ENCODE measurements at places on chromosomes 5 and 9. TPM values are rescaled to one million over a fixed set of nuclear protein-coding genes. Genes with fewer than 3 reads are reported as not detected.

The CCL27 gene
- total RNA-seq = not detected

The IFNA10 gene
- total RNA-seq = not detected

The IFNB1 gene
- not detected for total RNA-seq

The RORB gene
- total RNA-seq = 0.06 TPM

The ANKRD20A1 gene
- total RNA-seq = 2.2 TPM

The OTP gene
- total RNA-seq = not detected

The PHF24 gene
- 0.39 TPM for total RNA-seq

The NEUROG1 gene
- not detected for total RNA-seq

The SH3TC2 gene
- total RNA-seq = 0.64 TPM

DNA sequence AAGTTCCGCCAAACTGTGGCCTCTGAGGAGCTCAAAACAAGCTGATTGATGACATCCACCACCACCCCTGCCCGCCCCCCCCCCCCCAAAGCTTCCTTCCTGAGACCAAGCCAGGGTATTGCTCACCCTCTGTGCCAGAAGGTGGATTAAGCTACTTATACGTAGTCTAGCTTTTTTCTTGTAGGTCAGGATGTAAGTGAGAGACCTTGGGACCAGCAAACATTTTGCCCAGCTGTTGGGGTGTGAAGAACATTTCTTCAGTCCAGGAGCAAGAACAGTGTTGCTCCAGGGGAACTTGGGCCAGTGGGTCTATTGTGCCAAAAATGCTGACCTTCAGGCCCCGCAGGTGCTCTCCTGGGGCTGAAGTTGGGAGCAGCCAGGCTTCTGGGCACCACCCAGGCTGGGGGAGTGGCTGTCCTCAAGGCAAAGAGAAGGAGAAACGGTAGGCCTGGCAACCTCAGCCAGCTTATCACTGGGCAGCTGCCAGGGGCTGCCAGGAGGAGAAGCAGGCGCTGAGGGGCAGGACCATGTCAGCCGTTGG lies 18.0 kb downstream of the NEURL1B start:
- DNase-seq = no peak

DNA sequence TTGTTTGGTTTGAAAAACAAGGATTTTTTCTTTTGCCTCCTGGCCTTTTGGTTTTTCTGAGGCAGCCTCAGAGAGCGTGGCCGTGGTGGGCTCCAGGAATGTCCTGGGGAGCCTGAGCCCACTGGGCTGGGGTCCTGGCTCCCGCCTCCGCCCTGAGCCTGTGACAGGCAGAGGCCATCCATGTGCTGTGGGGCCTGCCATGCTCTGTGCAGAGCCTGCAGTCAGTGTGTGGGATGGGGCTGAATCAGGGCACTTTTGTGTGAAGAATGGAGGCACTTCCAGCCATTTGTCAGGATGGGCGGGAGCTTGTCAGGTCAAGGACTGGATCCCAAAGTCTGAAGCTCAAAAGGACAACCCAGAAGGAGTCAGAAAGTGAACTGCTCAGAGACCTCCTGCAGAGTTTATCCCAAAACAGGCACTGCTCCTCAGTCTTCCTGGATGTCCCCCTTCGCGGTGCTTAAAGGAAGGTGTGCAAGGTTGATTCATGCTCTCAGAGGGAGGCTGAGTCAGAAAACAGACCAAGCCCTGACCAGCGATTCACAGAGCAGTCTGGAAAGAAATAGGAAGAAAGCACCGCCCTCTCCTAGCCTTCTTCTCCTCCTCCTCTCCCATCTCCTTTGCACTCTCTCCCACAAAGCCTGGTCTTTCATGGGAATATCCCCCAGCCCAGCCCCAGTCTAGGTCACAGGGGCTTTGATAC lies 53.2 kb downstream of the MVB12B start:
- DNase-seq = no peak

DNA sequence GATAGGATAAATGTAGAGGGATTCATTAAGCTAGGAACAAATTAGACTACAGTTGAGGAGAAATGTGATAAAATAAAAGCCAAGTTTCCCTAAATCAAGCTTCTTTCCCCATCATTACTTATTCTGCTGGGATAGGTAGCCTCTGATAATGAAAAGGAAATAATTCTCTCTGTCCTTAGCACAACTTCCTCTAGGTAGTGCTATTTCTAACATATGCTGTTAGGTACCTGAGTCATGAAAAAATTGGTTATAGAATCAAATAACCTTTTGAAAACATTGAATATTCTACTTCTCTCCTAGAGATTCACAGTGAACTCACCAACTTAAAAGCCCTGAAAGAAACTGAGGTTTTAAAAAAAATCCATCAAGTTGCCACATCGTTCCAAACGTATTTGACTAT lies 1793.1 kb downstream of the EFNA5 start:
- no peak for DNase-seq

- no peak for DNase-seq
These were observed 63.1 kb downstream of the HSPA4 start for GRCh38 chr5:133114933-133115310.

DNA sequence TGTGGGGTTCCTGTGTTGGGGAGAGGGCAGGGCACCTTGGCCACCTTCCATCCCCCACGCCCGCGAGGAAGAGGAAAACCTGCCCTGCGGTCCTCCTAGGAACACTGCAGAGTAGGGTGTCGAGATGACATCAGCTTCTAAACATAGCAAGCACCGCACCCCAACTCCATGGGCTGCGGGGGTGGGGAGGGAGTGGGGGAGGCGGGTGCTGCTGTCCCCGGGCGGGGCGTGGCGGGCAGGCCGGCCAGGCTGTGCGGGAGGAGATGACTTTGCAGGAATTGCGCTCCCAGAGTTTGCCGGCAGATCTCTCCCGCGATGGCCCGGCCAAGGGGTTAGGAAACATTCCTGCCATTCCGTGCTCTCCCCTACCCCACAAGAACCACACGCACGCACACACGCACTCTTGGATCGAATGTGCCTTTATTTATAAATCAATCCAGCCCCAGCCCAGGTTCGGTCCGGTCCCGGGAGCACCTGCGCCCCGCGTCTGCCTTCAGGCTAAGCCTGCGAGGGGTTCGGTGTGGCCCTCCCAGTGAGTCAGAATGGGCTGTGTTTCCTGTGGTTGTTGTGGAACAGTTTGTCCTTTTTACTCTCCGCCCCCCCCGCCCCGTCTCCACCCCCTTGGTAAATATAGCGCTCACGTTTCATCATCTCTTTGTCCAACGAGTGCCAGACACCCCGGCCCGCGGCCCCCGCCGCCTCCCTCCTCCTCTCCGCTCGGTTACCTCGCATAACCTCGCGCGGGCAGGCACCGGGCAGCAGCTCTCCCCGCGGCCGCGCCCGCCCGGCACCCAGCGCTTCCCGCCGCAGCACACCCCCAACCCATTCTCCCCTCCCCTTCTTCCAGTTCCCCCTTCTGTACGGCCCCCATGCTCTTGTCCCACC lies 5.3 kb upstream of the KLF9 start:
- DNase-seq = peak; percentile 99

DNA sequence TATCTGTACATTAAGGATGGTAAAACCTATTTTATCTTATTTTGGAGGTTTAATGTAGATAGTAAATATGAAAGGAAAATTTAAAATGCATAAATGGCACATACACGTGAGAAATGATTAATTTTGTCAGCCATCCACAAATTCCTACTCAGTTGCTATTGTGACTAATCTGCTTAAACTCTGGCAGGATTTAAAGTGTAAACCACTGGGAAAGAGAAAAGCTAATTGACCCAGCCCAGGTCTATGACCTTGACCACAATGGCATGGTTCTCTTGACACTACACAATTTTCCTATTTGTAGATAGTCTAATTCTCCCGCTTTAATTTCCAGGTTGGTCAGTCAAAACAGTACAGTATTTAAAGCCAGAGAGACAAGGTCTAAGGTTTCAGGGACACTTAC lies 459.0 kb upstream of the KLF4 start:
- DNase-seq = no peak

DNA sequence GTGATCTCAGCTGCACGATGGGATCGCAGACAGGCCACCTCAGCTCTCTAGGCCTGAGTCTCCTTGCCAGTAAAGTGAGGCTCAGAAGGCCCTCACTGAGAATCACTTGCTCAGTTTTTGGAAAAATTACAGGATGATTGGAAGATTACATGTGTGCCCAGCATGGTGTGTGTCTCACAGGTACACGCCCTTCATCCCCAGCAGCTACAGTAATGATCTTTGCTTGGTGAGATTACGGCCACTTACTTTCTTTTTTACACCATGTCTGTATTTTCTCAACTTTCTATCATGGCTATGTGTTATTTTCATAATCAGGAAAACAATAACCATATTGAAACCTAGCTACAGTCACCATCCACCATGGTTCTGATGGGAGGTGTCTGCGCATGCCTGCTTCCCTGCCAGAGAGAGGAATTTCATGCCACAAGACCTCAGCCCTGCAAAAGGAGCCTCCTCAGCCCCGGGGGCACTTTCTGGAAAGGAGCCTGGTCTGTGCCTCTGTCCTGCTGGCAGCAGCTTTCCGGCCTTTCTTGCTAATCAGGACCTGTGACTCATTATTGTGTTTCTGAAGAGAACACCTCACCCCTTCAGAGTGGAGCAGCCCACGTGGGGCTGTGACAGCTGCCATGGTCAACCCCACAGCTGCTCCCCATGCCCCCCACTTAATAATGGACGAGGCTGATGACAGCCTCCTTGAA lies 64.2 kb upstream of the OLFM1 start:
- no peak for DNase-seq

GRCh38 chr5:173680660-173681242 lies 64.3 kb upstream of the BOD1 start:
- DNase-seq = no peak

DNA sequence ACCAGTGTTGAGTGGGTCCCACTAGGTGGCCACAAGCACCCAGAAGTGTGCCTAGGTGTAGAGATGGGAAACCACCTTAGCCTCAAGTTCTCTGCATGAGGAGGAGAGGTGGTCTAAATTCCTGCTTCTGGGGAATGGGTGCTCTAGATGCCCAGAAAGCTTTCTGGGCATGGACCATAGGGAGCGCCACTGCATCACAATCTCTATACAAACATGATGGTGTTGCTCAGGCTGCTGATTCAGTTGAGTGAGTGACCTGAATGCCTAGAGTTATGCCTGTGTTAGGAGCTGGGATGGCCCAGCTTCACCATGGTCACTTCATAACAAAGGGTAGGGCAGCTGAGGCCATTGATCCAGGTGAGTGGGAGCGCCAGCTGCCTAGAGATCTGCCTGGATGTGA lies 667.9 kb upstream of the ARRDC3 start:
- no peak for DNase-seq

- no peak for DNase-seq
These were observed 24.1 kb downstream of the ITK start for GRCh38 chr5:157204765-157205164.

DNA sequence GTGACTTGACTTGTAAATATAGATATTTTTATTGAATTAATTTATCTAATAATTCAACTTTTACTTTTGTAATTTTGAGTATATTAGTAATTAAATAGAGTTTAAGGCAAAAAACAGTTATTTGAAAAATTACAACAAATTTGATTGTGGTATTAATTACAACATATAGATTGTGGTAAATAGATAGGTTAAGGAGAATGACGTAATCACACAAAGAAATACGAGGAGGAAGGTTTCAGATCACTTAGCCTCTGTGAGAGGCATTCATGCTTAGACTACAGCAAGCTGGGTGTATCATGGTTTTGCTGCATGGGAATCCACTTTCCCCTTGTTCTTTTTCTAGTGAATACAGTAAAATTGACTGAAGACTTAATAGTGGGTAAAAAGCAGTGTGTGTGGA lies 878.4 kb upstream of the EDIL3 start:
- no peak for DNase-seq

- no peak for DNase-seq
These were observed 202.8 kb downstream of the CCDC171 start for GRCh38 chr9:15755660-15756059.

DNA sequence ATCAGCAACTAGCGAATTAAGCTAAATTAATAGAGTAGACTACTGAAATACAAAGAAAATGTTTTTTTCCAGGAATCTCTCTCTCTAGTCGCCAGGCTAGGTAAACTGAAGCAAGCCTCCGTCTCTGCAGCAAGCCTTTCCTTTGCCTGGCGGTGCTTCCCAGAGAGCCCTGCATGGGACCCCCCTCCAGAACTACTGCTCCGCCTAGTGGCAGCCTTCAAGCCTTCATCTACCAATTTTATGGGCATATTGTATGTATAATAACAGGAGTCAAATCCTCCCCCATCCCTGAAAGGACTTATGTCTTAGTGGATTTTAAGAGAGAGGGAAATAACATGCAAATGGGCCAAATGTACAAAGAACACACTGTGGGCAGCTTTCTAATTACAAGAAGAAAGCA lies 241.9 kb downstream of the SAXO1 start:
- DNase-seq = no peak

DNA sequence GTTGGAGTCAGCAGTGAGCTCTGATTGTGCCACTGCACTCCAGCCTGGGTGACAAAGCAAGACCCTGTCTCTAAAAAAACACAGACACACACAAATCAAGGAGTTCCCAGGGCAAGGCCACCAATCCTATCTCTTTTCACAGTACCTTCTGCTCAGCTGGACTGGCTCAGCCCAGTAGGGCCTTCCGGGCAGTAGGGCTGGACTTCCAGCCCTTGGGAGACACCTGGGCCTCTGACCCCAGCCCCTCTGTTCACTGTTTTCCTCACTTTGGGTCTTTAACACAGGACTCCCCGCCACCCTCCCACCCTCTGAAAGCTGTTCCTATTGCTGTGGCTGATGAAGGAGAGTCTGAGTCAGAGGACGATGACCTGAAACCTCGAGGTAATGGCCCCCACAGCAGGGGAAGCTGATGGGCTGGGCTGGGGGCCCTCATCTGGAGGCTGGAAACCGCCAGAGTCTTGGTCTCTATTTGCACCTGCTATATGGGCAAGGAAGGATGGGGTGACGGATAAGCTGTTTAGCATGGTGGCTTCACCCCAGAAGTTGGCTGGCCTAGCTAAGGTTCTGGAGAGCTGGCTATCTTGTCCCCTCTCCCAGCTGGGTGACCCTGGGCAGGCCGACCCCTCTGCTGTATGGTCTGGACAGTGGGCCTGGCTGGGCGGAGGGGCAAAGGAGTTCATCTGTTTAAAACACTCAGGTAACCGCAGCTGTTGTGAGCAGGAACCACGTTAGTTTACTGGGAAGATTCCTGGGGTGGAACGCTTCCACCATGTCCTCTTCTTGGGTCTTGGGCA lies 25.6 kb downstream of the USP20 start:
- no peak for DNase-seq

- no peak for DNase-seq
These were observed 79.0 kb downstream of the MED27 start for GRCh38 chr9:132000659-132001058.

GRCh38 chr9:127568971-127569885 lies 42.8 kb upstream of the STXBP1 start:
- no peak for DNase-seq

DNA sequence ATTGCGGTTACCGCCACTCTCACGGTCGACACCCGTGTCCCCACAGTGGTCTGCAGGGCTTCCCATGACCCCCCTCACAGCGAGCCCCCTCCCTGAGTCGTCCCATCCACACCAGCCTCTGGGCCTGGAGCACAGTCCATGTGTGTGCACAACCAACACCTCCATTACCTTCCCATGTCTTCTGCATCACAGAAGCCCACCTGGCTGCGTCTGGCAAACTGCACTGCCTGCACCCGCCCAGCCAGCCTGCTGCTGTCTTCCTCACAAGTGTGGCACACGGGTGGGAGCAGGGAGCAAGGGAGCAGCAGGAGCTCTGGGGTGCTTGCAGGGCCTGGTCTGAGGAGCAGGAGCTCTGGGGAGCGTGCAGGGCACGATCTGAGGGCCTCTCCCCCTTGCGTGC lies 415.3 kb upstream of the IRX4 start:
- DNase-seq = no peak

GRCh38 chr9:4836676-4837075 lies 43.9 kb downstream of the RCL1 start:
- DNase-seq = no peak
